ENCODE measurements at places on chromosomes 4 and X.

- no peak for DNase-seq
Observed at GRCh38 chr4:95371476-95372224, 177.1 kb downstream of the UNC5C start.

GRCh38 chr4:93416344-93417128 is 412.0 kb upstream of the ATOH1 start:
- no peak for DNase-seq

- DNase-seq, result no peak
Observed at GRCh38 chrX:68252664-68253063, 180.6 kb downstream of the OPHN1 start.

- DNase-seq, result no peak
Observed at GRCh38 chr4:139483000-139483399, 29.1 kb downstream of the RAB33B start.

GRCh38 chr4:749698-750666 is 44.4 kb downstream of the PCGF3 start:
- no peak for DNase-seq

DNA sequence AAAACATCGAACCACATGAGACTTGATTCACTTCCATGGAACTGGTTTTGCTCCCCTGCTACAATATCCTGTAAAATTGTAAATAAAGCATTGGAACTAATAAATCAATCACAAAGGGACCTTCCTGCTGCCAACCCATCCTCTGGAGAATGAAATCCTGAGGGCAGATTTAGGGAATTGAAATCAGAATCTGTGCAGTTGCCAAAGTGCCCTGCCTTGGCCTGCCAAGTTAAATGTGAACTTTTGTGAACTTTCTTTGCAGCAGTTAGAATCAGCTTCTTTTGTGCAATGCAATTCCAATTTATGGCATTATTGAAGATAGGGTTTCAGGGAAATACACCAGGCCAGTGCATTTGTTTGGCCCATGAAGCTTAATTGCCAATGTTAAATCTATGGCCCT is 263.1 kb downstream of the PTTG2 start:
- no peak for DNase-seq

DNA sequence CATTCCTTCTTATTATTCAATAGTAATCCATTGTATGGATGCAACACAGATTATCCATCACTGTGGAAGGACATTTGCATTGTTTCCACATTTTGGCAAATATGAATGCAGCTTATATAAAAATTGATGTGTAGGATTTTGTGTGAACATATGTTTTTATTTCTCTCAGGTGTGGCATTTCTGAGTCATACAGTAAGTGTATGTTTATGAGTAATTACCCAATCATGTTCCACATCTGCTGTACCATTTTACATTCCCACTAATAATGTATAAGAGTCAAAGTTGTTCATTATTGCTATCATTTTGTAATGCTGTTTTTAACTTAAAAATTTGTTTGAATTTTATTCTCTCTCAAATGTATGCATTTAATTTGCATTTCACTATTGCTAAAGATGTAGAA is 25.5 kb downstream of the MAGEA4 start:
- DNase-seq, result no peak

DNA sequence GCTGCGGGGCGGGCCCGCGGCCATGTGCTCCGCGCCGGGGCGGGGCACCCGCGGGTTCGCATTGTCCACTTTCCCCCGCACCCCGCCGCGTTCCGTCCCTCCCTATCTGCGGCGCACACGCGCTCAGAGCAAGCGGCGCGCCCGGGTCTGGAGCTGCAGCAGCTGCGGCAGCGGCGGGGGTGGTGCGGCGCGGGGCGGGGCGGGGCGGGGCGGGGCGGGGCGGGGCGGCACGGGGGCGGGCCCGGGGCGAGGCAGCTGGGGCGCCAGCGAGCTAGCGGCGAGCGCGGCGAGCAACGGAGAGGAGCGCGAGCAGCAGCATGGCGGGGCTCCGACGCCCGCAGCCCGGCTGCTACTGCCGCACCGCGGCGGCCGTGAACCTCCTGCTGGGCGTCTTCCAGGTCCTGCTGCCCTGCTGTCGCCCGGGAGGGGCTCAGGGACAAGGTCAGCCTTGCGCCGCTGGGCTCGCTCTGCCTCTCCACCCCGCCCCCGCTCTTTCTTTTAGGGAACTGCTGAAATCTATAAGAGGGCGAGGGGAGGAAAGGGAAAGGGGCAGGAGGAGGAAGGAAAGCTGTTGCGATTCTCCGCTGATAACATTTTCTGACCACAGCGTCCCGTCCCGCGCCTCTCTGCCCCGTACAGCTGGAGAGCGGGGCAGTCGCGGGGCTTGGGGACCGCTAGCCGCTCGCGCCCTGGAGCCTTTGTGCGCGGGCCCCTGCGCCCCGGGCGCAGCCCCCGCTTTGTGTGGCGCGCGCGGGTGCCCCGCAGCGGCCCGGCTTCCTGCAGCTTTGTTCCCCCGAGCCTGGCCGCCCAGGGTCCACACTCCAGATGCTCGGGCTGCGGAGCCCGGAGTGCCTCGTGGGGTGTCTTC is at the start of gene TMEM131L:
TMEM131L (plus strand) TSS at position 280 of the 868 bp plus-strand sequence; CDS start at position 318, 38 bp downstream.
- peak; percentile 67 for DNase-seq

DNA sequence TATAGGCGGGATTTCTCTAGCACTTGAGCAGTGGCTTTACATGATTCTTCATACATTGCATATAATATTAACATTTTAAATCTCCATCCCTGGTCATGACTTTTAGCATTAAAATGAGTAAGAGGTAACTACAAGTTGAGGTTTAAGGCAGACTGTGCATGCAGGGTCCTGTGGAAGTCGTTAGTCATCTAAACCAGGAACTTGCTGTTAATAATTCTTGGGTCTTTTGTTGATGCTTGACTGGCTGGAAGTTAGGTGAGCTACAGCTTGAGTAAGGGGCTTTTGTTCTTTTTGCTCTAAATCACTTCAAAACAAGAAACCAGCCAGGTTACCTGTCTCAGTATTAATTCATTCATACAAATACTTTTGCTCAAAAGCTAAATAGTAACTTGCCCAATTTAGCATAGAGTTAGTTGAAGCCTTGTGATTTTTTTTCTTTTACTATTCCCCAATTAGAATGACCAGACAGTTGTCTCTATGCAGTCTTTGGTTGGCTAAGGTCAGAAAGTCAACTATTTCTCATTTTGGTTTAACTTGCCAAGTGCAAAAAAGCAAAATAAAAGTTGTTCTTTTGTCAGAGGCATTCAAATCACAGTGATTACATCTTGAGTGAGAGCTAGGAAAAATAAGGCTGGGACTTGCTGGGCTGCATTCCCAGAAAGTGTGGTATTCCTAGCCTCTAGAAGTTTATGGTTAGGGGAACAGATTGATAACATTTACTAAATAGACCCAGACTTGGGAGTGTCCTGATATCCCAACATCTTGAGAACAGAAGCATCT is 516.9 kb downstream of the PDHA2 start:
- DNase-seq, result no peak

- no peak for DNase-seq
Observed at GRCh38 chr4:112287258-112287989, 1.7 kb upstream of the TIFA start.

GRCh38 chrX:106898462-106898861 is 4.7 kb downstream of the RIPPLY1 start:
- no peak for DNase-seq

- no peak for DNase-seq
Observed at GRCh38 chrX:153226344-153227185, 47.5 kb downstream of the MAGEA1 start.
